ENCODE measurements at places on chromosomes 5 and 9.
A peak's percentile ranks its signal among the peaks of the same experiment; 100 is the strongest.

DNA sequence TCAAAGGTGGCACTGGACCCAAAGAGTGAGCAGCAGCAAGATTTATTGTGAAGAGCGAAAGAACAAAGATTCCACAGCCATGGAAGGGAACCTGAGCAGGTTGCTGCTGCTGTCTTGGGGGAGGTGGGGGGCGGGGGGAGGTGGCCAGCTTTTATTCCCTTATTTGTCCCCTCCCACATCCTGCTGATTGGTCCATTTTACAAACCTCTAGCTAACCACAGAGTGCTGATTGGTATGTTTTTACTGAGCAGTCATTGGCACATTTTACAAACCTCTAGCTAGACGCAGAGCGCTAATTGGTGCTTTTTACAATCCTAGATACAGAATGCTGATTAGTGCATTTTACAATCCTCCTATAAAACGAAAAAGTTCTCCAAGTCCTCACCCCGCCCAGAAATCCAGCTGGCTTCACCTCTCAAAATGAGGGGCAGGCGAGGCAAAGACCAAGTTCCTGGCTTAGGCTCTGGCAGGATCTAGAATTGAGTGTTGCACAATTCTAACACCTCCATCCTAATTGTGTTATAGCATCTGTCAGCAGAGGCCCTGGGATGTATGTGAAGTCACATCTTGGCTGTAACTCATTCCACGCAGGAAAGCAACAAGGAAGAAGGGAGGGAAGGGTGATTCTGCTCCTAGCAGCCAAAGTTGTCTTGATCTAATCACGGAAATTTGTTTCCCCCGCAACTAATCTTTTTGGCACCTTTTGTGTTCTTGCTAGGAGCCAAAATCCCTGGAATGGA is 34.3 kb downstream of the ROR2 start:
- no peak for DNase-seq

GRCh38 chr9:114690308-114690707 is 8.3 kb upstream of the TEX48 start:
- DNase-seq = no peak

- DNase-seq = no peak
These were observed 278.5 kb downstream of the TMEM167A start for GRCh38 chr5:82798676-82799075.

GRCh38 chr9:105316703-105317102 is 72.3 kb downstream of the SLC44A1 start:
- no peak for DNase-seq

- DNase-seq = peak; percentile 54
These were observed 22.1 kb upstream of the MARCHF6 start for GRCh38 chr5:10331341-10331796.

DNA sequence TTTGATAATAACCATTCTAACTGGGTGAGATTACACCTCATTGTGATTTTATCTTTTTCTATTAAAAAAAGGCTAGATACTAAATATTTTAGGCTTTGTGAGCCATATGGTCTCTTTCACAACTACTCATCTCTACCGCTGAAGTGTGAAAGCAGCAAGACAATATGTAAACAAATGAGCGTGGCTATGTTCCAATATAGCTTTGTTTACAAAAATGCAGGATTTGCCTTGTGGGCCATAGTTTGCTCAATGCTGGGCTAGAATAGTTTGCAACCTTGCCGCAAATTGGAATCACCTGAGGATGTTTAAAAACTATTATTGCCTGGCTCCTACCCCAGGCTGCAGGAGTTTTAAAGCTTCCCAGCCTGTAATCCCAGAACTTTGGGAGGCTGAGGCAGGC is 10.2 kb upstream of the GPR150 start:
- no peak for DNase-seq

DNA sequence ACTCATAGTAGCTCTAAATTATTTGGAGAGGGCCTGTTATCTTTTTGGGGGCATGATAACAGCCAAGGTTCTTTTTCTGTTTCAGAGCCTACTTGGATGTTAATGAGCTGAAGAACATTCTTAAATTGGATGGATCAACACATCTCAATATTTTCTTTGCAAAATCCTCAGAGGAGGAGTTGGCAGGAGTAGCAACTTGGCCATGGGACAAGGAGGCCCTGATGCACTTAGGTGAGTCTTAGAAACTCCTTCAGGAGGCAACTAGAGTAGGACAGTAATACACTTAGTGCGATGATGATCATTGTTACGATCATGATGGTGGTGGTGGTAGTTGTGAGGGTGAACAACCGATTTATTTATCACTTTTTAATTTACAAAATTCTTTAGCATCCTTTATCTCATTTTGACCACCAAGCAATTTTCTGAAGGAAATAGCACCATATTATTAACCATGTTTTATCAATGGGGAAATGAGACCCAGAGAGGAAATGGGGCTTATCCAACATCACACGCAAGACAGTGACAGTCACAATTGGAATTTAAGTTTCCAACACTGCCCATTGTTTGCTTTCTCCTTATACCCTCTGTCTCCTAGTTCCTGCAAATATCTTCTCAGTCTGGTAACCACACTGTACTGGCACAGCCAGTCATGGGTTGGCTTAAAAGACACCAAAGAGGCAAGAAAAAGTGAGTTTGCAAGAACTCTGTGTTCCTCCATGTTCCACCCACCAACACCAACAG is 54.0 kb downstream of the PAPPA start:
- no peak for DNase-seq

- DNase-seq = no peak
These were observed 52.8 kb downstream of the IRF1 start for GRCh38 chr5:132437604-132438266.

- no peak for DNase-seq
These were observed 799.3 kb upstream of the NUDT12 start for GRCh38 chr5:104361932-104362331.

- no peak for DNase-seq
These were observed 62.8 kb downstream of the SV2C start for GRCh38 chr5:76145945-76146344.

DNA sequence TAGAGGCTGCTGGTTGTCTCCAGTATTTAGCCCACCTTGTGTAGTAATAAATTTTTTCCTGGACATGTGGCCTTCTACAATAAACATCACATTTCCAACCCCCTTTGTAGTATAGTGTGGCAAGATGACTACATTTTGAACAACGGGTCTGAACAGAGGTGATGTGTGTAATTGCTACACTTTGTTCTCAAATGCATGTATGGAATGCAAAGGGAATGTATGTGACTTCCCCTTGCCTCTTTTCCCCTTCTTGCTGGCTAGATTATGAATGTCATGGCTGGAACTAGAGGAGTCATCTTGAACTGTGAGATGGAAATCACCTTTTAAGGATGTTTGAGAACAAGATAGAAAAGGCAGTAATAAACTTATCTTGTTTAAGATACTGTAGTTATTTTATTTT is 54.5 kb downstream of the PRR16 start:
- DNase-seq = no peak

- no peak for DNase-seq
These were observed 25.9 kb upstream of the UNC5A start for GRCh38 chr5:176784218-176785165.

- DNase-seq = no peak
These were observed 82.7 kb downstream of the HSD17B3 start for GRCh38 chr9:96219026-96219899.

DNA sequence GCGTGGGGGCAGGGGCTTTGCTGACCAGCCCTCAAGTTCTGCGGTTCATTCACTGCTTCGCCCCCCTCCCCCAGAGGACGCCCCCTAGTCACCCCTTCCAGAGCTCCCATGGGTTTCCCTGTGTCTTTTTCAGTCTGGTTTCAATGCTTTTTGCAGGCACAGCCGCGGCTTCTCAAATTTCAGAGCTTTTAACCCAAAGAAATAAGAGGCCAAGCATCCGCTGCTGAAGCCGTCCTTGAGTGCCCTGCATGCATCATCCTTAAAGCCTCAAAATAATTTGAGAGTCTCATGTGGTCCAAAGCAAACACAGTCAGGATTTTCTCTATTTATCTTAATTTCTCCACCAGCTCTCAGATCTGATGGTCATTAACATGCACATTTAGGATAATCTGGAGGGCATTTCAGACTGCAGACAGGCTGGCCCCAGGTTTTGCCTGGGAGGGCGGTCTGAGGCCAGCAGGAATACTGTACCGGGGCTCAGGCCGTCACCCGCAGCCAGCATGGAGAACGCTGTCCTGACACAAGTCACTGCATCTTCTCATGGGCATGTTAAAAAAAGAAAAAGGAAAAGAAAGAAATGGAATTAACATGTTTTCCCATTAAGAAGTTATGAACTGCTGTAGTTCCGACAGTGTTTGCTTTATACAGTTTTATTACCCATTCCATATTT is 420.8 kb upstream of the IRX4 start:
- DNase-seq = no peak
